Fibroblast of villous mesenchyme (primary cell): ENCODE measurements at places on chromosomes 4 and X.

- DNase-seq: peak; percentile 0
These were observed 165.1 kb upstream of the POF1B start for GRCh38 chrX:85544609-85545008.

- no peak for DNase-seq
These were observed 1.4 kb downstream of the TMA16 start for GRCh38 chr4:163495900-163496299.

- no peak for DNase-seq
These were observed 24.0 kb downstream of the HOPX start for GRCh38 chr4:56657128-56657527.

- DNase-seq: no peak
These were observed 38.6 kb downstream of the EVC start for GRCh38 chr4:5749568-5749967.

DNA sequence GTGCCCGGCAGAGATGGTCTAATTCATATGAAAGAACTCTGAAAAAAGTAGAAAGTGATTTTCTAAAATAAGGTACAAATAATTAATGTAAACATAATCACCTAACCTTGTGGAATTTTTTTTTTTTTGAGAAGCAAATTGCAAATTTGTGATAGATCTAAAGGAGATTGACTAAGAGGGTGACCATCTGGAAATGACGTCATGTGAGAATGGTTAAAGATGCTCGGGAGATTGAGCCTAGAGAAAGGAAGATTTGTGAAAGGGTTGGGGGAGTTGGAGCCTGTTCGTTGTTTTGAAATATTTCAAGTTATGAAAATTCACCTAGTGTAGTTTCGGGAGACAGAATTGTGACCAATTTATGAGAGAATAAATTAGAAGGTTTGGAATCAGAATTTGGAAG is 115.7 kb upstream of the ANK2 start:
- no peak for DNase-seq

GRCh38 chr4:103067841-103068547 is 8.6 kb downstream of the SLC9B2 start:
- DNase-seq: peak; percentile 2

- DNase-seq: peak; percentile 15
These were observed 163.6 kb downstream of the DCHS2 start for GRCh38 chr4:154328030-154328429.

DNA sequence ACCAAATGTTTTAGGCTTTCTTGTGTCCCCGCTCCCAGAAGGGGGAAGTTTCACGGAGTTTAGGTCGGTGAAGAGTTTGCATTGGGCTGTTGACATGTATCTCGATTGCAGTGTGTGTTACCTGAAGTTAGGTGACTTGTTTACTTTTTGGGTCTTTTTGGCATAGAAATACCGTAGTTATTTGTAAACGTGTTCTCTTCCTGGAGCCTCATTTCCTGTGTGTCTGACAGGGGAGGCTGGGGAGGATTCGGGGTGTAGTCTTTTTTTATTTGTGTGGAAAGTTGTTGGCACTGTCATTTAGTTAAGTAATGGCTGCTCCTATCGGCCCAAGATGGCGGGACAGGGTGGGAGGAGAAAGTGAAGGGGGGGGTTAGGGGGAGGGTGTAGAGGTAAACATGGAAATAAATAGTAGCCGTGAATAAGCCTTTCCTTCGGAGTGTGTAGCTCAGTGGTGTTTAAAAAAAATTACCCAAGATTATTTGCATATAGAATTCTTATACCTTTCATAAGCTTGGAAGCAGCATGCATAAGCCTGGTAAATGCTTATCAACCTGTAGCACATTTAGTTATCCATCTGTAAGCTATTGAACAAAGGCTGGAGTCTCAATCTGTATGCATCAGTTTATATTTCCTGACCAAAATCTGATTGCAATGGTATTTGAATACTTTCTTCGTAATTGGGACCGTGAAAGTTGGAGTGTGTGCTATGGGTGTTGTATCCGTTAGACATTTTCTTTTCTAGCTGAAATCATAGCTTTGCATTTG is 1.6 kb downstream of the KDM6A start:
- peak; percentile 55 for DNase-seq

GRCh38 chr4:121199742-121200561 is 35.8 kb upstream of the TNIP3 start:
- no peak for DNase-seq

DNA sequence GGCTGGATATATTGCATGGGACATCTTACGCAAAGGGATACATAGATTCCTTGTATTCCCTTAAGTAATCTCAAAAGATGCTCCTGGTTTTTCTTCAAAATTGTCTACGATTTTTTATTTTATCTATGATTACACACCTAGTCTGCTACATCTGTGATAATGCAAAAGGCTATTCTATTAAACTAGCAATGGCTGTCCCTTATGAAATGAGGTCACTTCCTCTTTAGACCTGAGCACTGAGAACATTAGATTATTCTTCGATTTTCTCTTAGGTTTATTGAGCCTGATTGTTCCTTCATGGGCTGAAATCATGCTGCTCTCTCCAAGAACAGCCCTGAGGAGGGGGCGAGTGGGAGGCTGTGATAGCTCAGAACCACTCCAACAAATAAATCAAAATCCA is 126.8 kb upstream of the ENPP6 start:
- DNase-seq: no peak

DNA sequence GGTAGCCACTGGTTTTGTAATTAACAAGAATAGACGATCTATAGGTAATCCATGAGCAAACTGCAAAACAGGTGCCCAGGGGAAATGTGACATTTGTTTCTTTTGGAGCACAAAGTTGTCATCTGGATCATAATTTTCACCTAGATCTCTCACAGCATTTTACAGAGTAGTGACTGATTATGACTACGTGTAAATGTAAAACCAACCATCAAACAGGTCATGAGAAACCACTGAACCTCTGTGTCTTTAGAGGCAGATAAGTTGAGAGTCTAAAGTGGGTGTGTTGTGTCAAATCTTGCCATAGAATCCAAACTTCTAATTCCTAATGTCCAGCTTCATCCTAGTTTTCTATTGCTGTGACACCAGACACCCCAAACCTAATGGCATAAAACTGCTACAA is 648.1 kb downstream of the MID1IP1 start:
- no peak for DNase-seq

- DNase-seq: no peak
These were observed 107.9 kb downstream of the ZNF827 start for GRCh38 chr4:145830699-145831098.

GRCh38 chrX:25925946-25926345 is 212.2 kb upstream of the MAGEB18 start:
- no peak for DNase-seq

DNA sequence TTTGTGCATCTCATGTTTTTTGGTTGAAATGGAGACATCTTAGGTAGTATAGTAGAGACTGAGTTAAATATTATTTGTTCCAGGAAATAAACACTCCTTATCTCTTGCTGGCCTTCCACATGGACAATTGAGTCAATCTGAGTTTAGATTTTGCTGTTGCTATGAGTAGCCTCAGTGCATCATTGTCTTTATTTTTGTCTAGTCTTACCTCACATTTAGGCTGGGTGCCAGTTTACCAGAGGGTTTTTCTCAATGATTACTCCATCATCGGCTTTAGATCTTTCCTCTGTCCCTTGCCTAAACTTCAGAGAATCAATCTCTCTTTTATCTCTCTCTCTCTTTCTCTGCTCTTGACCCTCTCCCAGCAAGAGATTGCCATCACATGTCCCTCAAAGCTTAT is 73.6 kb downstream of the GABRB1 start:
- DNase-seq: no peak

DNA sequence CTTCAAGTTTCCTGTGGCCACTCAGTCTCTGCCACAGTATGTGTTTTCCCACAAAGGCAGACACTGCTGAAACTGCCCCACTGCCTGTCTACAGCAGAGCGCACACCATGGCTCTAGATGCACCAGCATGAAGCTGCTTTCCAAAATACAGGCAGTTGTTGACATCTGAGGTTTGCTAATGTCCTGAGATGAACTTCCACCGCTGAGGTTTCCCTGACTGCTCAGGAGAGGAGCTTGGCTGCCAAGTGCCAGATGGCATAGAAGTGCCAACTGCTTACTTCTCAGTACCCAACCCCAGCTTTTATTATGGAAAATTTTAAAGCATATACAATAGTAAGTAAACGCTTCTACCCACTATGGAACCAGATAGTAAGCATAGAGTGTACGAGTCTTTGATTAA is 61.0 kb upstream of the EXOC1L start:
- DNase-seq: no peak

- no peak for DNase-seq
These were observed 133.7 kb downstream of the AMELX start for GRCh38 chrX:11426712-11427452.

DNA sequence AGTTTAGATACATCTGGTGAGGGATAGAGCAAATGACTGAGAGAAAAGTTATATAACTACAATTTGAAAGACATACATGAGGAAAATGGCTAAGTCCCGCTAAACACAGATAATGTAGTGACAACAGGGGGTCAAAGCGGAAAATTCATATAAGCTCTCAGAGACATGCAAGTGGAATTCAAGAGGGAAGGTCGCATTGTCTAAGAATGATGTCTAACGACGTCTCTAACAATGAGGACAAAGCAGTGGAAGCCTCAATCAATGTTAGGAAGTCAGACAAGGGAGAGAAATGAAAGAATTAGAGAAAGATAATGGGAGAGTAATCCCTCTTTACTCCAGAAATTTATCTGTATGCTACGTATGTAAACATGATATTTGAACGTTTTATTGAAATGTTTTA is 113.4 kb downstream of the ANTXR2 start:
- DNase-seq: no peak

DNA sequence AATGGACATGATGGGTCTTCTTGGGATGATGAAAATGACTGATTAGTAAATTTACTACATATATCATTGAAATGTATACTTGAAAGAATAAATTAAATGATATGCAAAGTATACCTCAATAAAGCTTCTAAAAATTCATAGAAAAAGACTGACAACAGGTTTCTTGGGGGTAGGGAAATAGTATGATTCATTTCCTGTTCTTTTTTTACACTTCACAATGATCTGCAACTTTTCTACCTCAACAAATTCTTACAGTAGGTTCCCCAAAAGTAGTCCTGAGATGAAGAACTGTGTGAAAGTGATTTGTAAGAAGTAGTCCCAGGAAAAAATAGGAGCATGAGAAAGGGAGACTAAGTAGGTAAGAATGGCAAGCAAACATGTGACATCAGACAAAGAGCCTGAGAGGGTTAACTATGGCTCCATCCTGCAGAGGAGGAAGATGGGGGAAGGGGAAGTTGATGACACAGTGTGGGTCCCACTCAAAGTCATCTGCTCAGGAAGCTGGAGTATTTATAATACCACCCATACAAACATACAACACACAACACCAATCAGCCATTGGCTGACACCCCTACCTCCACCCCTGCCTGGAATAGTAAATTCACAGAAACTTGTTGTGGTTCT is 73.9 kb downstream of the ARHGAP6 start:
- no peak for DNase-seq
